Activated naive CD4-positive, alpha-beta T cell (primary cell): ENCODE measurements at places on chromosomes 2 and 18.

GRCh38 chr18:3140986-3141639 is 78.7 kb downstream of the MYOM1 start:
- DNase-seq, result no peak

DNA sequence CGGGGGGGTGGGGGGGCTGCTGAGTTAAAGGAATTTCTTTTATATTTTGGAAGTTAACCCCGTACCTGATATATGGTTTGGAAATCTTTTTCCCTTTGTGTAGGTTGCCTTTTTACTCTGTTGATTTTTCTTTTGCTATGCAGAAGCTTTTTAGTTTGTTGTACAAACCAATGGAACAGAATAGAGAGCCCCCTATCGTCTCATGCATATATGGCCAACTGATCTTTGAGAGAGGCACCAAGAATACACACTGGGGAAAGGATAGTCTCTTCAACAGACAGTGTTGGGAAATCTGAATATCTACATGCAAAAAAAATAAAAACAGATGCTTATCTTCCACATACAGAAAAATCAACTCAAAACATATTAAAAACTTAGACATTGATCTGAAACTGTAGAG is 647.8 kb upstream of the KLHL29 start:
- DNase-seq, result no peak

GRCh38 chr18:68738564-68738963 is 23.7 kb upstream of the TMX3 start:
- DNase-seq, result no peak

DNA sequence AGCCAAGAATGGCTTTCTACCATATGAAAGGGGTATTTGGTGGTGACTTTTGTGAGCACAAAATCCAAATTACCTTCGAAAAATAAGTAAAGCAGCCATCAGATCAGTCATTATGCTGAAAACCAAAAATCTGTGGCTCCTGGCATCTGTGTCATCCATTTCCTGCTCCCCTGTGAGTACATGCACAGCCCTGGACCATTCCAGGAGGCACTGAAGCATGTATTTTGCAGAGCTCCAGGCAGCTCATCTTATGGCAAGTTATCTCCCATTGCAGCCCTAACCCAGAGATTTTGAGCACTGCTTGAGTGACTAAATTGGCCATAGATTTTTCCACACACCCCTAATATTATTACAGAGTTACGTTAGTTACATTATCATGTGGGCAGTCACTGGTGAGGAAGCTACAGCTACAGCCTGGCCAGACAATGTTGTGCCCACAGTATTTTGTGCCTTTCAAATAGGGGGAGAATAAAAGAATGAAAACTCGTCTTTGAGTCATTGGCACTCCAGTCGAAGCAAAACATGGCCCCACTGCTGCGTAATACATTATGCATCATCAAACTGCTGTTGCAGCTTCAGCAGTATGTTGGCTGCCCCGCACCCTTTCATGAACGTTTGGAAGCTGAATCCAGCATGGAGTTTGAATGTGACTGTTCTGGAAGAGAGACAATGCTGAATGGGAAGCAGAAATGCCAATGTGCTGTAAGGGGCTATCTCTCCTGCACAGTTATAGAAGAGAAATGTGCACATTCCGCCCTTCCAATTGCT is 702.2 kb downstream of the RNF144A start:
- no peak for DNase-seq
